Activated CD4-positive, alpha-beta T cell treated with anti-CD3 and anti-CD28 coated beads, Interleukin-2, amount 10 ng/mL, durations not matched to agents 24 days and 14 days (primary cell): ENCODE measurements at places on chromosomes 6 and 20. TPM values are rescaled to one million over a fixed set of nuclear protein-coding genes. Genes with fewer than 3 reads are reported as not detected.

Gene C20orf202
- total RNA-seq = 0.12 TPM in 1 of 2 replicates, not detected in the other

Gene SLC22A1
- total RNA-seq = 2.2 and 3.1 TPM in 2 replicates

Gene SLC17A9
- total RNA-seq = 13.0 and 14.0 TPM in 2 replicates

Gene GGTLC1
- total RNA-seq = not detected in 2 replicates

Gene MYLK2
- total RNA-seq = 0.26 and 0.28 TPM in 2 replicates

Gene TRERF1
- total RNA-seq = 37.0 and 37.3 TPM in 2 replicates

Gene LATS1
- 31.8 and 33.7 TPM in 2 replicates for total RNA-seq

DNA sequence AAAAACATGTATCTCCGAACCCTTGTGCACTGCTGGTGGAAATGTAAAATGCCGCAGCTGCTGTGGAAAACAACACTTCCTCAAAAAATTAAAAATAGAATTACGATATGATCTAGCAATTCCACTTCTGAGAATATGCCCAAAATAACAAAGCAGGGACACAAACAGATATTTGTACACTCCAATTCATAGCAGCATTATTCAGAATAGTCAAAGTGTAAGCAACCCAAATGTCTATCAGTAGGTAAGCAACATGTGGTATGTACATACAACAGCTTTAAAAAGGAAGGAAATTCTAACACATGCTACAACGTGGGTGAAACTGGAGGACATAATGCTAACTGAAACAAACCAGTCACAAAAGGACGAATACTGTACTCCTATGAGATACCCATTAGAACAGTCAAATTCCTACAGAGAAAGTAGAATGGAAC, 5.7 kb upstream of the RAB5IF start:
- H3K27ac ChIP-seq = peak overlapping the region; percentile 64
- H3K4me3 ChIP-seq = no peak overlapping the region
- DNase-seq = no peak
- H3K27me3 ChIP-seq = no peaks in the 10 kb centered on the region
- H3K36me3 ChIP-seq = peaks cover 14% of the 10 kb centered on the region

GRCh38 chr6:169240125-169240524, 13.5 kb downstream of the THBS2 start:
- no peaks in the 10 kb centered on the region for H3K27me3 ChIP-seq
- H3K27ac ChIP-seq = no peak overlapping the region
- H3K36me3 ChIP-seq = no peaks in the 10 kb centered on the region

DNA sequence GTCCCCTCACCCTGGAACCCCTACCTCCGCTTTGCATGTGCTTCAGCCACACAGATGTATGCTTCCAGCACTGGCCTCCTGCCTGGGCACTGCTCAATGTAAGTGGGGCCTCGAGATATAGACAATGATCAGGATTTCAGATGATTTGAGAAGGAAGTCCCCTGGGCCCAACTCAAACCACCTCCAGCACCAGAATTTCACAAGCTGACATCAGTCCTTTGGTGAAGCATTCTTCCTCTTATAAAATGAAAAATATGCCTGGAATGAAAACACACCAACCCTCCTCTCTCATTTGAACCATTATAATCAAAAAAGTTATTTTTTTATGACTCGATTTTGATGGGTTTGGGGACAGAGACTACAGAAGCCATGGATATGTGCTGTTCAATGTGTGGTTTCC, 48.5 kb downstream of the BTBD3 start:
- no peak for DNase-seq
- H3K27me3 ChIP-seq = no peaks in the 10 kb centered on the region
- H3K27ac ChIP-seq = no peak overlapping the region
- H3K36me3 ChIP-seq = no peaks in the 10 kb centered on the region

DNA sequence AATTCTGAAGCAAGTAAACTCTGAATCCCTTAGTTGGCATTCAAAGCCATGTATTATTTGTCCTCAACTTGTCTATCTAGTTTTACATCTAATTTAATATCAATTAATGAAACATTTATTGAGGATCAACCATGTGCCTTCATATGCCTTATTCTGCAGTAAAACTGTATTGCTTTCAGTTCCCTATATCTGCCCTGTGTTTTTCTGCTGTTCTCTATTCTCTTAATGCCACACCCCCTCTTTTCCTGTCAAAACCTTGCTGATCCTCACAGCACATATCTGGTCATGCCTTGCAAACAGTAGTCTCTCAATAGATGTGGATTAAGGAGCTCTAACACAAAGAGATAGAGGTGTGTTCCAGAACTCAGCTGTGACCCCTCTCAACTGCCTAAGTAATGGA, 2.0 kb downstream of the FIG4 start:
- no peak for DNase-seq
- peak overlapping the region; percentile 4 for H3K4me3 ChIP-seq
- H3K36me3 ChIP-seq = peaks cover 2% of the 10 kb centered on the region
- peaks cover 17% of the 10 kb centered on the region for H3K4me1 ChIP-seq

DNA sequence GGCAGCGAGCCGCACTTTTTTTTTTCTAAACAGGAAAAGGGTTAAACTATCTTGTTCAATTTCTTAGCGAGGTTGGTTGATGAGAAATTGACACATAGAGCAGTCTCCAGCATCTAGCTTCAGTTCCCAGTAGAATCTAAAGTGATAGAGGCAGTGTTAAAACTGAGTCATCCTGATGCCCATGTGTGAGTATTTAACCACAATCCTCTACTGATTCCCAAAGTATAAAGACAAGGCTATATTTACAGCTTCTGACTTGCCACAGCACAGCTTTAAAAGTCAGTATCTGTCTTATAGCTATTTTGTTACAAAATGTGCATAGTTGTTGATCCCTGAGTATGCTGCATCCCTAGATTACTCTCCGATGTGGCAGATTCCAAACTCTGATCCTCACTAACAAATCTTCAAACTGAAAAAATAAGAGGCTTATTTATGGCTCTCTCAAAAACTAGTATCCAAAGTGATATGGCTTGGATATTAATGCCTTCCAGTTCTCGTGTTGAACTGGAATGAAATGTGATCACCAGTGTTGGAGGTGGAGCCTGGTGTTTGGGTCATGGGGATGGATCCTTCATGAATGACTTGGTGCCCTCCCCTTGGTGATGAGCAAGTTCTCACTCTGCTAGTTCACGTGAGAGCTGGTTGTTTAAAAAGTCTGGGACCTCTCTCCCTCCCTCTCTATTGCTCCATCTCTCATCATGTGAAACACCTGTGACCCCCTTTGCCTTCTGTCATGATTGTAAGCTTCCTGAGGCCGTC, 13.1 kb upstream of the POPDC3 start:
- no peak overlapping the region for H3K27ac ChIP-seq
- no peak for DNase-seq
- H3K36me3 ChIP-seq = no peaks in the 10 kb centered on the region
- H3K4me1 ChIP-seq = no peaks in the 10 kb centered on the region
- H3K27me3 ChIP-seq = peaks cover 14% of the 10 kb centered on the region

DNA sequence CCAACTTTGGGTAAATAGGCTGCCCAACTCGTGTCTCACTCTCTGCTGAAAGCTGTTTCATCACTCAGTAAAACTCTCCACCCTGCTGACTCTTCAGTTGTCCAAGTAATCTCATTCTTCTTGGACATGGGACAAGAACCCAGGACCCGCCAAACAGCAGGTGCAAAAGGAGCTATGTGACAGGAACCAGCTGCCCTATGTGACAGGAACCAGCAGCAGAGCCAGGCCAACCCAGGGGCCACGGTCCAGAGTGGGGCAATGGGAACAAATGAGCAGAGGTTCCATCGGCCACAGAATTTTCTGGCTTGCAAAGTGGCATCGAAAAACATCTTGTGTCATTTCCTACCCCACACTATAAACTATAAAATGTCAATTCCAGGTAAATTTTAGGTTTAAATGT, 56.5 kb downstream of the MOXD1 start:
- no peak overlapping the region for H3K27ac ChIP-seq
- no peaks in the 10 kb centered on the region for H3K36me3 ChIP-seq
- peaks cover 10% of the 10 kb centered on the region for H3K27me3 ChIP-seq
- no peak overlapping the region for H3K4me3 ChIP-seq
- no peak for DNase-seq
- H3K4me1 ChIP-seq = no peaks in the 10 kb centered on the region

DNA sequence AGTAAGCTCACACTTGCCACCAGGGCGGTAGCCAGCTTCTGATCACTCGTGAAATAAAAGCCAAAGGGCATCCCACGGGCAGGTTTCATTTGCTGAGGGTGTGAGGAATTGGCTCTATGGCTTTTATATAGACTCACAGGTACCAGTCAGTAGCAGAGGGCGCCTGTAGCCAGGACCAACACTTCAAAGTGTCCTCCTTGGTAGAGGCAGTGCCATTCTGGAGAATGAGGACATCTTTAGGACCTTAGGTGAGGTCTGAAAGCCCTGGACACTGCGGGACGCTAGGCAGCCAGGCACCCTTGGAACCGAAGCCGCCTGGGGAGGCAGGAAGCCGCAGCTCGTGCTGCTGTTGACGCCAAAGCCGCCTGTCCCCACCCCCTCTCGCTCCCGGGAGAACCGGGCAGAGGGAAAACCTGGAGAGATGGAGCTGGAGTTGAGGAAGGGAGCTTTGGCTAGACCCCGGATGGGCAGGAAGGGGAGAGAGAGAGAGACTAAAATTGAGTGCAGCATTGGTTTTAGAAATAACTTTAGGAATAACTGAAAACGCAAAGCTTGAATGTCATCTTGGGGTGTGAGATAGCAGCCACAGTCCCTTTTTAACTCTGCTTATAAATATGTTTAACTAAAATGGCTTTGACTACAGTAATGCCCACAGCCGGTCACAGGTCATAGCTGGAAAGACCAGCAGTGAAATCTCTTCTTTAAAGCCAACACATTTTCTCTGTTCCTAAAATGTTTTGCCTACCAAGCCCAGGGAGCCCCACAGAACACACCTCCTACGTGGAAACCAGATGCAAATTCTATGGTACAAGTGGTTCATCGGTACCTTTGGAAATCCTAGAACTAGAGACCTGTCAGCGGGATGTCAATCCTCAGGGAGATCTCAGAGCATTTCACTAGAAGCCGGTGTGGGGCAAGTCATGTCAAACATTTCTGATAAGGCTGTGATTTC, 128.5 kb upstream of the CDYL start:
- no peaks in the 10 kb centered on the region for H3K36me3 ChIP-seq
- peaks cover 26% of the 10 kb centered on the region for H3K27me3 ChIP-seq
- peak; percentile 67 for DNase-seq
- H3K4me3 ChIP-seq = peak overlapping the region; percentile 62
- H3K4me1 ChIP-seq = peaks cover 6% of the 10 kb centered on the region
- H3K27ac ChIP-seq = no peak overlapping the region

DNA sequence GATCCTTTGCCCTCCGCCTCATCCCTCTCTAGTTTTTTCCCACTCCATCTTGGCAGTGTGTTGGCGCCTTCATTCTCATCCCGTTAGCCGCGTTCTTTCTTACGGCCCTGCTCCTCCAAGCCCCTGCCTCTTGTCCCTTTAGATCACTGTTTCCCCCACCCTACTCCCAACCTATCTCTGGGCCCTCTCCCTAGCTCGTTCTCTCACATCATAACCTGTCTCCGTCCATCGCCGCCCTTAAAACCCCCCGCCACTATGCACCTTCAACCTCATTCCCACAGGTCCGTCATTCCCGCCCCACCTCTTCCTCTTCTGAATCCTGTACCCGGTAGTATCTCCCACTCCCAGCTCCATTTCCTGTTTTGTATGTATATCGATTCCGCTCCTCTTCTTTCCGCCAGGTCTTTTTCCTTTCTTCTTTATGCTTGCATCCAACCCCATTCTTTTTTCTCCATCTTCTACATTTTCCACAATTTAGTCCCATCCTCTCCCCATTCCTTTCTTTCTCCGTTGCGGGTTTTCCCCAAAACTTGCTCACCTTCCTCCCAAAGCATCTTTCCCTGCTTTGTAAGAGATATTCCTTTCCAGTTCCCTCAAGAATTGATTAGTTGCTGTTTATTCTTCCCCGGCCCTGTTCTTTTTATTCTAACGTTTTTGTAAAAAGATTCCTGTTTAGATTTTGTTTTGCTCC, 671 bp downstream of the EFHC1 start:
- DNase-seq = no peak
- no peak overlapping the region for H3K4me3 ChIP-seq
- H3K36me3 ChIP-seq = no peaks in the 10 kb centered on the region
- H3K27me3 ChIP-seq = peaks cover 11% of the 10 kb centered on the region

- H3K27ac ChIP-seq = no peak overlapping the region
- H3K27me3 ChIP-seq = no peaks in the 10 kb centered on the region
- no peak overlapping the region for H3K4me3 ChIP-seq
- peaks cover 63% of the 10 kb centered on the region for H3K36me3 ChIP-seq
Observed at GRCh38 chr20:34941226-34941625, 14.4 kb downstream of the GSS start.

- H3K27ac ChIP-seq = peak overlapping the region; percentile 99
- H3K36me3 ChIP-seq = peaks cover 25% of the 10 kb centered on the region
Observed at GRCh38 chr6:52994031-52994838, 849 bp downstream of the GSTA4 start.

GRCh38 chr6:132341646-132342045, 59.6 kb downstream of the MOXD1 start:
- no peak overlapping the region for H3K4me3 ChIP-seq
- no peak overlapping the region for H3K27ac ChIP-seq
- H3K36me3 ChIP-seq = no peaks in the 10 kb centered on the region
- peaks cover 12% of the 10 kb centered on the region for H3K27me3 ChIP-seq
- H3K4me1 ChIP-seq = no peaks in the 10 kb centered on the region

DNA sequence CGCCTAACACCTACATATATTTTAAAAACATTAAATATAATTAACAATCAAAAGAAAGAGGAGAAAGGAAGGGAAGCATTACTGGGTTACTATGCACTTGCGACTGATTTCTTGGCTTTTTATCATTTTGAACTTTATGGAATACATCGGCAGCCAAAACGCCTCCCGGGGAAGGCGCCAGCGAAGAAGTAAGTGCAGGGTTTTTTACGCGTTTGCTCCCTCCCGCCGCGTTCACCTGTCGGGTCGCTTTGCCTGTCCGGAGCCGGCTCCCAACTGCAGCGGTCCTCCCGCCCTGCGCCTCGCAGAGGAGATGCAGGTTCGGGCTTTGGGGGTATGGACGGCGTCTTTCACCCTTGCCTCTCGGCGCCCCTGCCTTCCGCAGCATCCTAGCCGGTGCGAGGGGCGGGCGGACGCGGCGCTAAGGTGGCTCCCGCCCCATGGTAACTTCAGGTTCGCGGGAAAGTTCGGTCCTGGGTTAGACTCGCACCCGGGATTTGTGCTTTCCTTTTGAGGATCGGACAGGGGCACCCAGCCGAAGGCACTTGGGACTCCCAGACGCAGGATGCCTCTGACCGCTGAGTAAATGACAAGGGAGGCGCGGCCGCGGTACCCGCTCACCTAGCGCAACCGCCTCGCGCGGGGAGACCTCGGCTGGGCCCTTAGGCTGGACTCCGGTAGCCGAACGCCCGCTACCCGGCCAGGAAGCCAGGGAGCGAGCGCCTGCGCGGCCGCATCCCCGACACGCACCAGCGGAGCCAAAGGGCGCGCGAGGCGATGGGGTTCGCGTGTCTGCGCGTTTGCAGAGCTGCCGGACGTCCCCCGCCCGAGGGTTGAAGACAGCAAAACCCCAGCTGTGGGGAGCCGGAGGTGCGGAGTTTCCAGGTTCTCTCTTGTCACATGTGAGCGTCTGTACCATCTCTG, 891 bp downstream of the RSPO3 start:
- peaks cover 18% of the 10 kb centered on the region for H3K4me1 ChIP-seq
- H3K27me3 ChIP-seq = peaks cover 76% of the 10 kb centered on the region
- no peaks in the 10 kb centered on the region for H3K36me3 ChIP-seq
- H3K4me3 ChIP-seq = peak overlapping the region; percentile 82
- DNase-seq = peak; percentile 66
